ELF-1 (cell line): ENCODE measurements at places on chromosomes 1 and 21.

DNA sequence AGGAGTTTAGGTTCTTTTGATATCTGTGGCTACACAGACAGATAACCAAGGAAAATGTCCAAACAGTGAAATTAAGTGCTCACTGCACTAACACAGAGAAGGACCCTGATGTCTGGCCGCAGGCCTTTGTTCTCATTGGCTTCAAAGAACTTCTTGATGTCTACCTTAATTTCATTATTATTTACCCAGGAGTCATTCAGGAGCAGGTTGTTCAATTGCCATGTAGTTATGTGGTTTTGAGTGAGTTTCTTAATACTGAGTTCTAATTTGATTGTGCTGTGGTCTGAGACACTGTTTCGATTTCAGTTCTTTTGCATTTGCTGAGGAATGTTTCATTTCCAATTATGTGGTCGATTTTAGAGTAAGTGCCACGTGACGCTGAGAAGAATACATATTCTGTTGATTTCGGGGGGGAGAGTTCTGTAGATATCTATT, 15.2 kb upstream of the LGALS8 start:
- DNase-seq = no peak

- no peak for DNase-seq
Observed at GRCh38 chr1:100423832-100424337, 71.6 kb downstream of the CDC14A start.

- no peak for DNase-seq
Observed at GRCh38 chr21:34909492-34910292, 139.4 kb downstream of the RUNX1 start.

DNA sequence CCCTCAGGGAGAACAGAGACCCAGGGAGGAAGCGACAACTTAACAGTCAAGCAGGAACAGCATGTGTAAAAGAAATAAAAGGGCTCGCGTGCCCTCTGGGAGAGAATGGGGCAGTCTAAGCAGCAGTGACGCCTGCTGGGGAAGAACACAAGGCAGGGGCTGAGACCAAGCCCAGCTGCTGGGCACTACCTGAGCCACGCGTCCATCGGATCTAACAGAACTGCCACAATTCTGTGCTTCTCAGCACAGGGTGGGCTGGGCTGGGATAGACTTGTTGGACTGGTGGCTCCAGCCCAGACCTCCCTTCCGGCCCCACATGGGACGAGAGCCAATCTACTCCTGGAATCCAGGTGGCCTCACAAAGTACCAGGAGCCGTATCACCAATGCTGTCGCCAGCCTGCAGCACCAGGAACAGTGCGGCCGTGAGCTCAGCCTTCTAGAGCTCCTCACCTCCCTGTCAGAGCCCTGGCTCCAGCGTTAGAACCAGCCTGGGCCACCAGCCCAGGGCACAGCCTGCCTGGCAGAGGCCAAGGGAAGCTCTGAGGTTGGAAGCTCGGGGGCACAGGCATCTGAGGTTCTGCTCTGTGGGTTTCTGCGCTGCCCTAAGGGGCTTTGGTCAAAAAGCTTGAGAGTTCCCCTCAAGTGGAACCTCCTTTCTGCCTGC, 7.4 kb downstream of the LRRC47 start:
- no peak for DNase-seq

- no peak for DNase-seq
Observed at GRCh38 chr1:202728951-202729350, 18.7 kb upstream of the SYT2 start.

DNA sequence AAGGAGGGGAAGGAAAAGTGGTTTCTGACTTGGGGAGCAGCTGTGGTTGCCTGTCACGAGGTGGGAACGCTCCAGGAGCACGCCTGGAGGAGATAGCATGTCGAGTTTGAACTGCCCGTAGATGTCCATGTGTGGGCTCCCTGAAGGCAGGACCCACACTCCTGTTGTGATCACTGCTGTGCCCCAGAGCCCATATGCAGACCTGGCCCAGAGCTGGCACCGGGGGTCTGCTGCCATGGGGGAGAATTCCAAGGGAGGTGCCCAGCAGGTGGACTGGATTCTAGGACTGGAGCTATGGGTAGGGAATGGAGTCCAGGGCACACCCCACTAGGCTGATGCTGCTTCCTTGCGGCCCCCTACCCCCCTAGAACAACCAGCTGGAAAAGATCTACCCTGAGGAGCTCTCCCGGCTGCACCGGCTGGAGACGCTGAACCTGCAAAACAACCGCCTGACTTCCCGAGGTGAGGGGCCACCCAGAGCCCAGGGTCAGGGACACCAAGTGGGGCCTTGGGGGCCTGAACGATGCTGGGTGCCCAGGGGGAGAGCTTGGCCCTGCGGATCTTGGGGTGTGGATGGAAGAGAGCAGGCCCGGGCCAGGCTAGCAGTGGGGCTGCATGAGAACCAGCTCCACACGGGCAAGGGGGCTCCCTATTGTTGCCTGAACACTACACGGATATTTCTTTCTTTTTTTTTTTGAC, 9.3 kb downstream of the PODN start:
- no peak for DNase-seq

DNA sequence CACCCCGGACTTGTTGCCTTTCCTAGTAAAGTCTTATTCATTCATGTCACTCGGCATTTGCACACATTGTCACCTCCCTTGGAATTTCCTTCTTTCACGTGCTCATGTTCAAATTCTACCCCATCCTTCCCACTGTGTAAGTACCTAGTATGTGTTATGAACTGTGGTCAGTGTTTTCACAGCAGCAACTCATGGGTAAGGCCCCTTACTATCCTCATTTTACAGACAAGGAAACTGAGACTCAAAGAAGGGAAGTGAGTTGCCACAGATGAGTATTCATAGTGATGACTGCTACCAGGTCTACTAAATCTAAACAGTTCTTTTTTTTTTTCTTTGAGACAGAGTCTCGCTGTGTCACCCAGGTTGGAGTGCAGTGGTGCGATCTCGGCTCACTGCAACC, 10.5 kb downstream of the CITED4 start:
- no peak for DNase-seq

DNA sequence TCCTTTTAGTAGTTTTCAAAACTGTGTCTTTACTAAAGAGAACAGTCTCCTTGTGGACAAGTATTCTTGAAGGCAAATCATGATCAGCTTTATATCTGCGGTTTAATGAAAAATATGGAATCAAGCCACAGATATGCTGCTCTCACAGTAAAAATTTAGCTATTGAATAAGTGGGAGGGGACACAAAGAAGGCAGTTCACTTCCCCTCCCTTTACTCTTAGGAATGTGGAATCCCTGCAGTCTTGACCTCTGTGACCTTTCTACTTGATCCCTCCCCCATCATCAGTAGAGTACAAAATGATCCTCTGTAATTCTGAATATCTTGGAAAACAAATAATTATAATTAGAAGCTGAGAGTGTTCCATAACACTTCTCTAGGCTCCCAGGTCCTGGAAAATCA, 136.7 kb upstream of the HOOK1 start:
- no peak for DNase-seq

- DNase-seq = peak; percentile 69
Observed at GRCh38 chr1:92484472-92485380, 2.0 kb downstream of the GFI1 start.

GRCh38 chr1:39653546-39654031, 14.1 kb upstream of the HEYL start:
- peak; percentile 75 for DNase-seq

DNA sequence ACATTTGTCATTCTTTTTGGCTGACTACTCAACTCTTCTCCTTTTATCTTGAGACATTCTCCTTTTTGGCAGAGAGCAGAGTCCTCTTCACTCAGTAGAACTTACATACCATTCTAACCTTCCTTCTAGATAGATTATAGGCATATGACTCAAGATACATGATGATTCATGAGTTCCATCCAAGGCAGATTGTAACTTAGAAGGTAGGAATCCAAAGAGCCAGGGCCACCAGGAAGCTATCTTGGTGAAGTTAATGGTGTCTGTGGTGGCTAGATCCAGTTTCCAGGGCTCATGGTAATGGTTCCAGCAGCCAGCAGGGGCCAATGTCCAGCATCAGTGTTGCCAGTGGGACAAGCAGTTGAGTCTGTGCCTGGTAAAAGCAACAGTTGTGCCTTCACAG, 76.1 kb upstream of the KIAA0040 start:
- no peak for DNase-seq

DNA sequence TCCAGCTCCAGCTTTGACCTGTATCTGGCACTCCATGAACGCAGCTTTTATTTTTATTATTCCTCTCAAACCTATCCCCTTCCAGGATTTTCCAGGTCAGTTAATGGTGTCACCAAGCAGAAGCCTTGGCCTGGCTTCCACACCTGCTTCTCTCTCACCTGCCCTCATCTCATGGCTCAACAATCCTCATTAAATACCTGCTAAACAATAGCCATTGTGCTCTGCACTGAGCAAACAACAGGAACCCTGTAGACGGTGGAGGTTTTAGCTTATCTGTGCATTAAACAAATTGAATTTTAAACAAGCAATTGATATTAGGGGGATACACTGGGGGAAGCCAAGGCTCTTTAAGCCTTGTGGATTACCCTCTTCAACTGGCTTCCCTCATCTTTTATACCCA, 15.3 kb downstream of the PYCR2 start:
- DNase-seq = no peak

DNA sequence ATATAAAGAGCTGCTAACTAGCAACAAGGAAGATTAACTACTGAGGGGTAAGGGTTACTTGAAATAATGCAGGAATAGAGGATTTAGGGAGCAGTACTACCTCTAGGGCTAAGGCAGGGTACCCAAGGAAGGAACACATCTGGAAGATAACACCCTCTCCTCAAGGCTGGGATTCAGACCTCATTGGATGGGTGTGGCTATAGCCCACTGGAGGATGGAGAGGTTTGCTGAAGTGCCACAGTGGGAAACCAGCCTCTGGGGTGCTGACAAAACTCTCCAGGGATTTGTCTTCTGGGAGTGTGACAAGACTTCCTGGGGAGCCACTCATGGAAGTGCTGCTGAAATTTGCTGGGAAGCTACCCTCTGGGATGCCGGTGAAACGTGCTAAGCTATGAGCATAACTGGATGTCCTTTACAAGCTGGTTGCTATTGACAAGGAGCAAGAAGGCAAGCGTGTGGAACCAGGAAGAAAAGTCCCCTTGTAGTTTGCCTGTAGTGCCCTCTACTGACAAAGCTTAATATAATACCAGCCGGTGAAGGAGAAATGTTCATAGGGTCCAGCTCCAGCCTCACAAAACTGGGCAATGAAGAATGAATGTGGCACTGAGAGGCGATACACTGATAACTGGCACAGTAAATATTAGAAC, 122.8 kb upstream of the USP24 start:
- peak; percentile 60 for DNase-seq

GRCh38 chr1:99566290-99567021, 79.5 kb upstream of the PALMD start:
- no peak for DNase-seq

GRCh38 chr1:159007726-159008125, 2.0 kb upstream of the IFI16 start:
- DNase-seq = no peak

DNA sequence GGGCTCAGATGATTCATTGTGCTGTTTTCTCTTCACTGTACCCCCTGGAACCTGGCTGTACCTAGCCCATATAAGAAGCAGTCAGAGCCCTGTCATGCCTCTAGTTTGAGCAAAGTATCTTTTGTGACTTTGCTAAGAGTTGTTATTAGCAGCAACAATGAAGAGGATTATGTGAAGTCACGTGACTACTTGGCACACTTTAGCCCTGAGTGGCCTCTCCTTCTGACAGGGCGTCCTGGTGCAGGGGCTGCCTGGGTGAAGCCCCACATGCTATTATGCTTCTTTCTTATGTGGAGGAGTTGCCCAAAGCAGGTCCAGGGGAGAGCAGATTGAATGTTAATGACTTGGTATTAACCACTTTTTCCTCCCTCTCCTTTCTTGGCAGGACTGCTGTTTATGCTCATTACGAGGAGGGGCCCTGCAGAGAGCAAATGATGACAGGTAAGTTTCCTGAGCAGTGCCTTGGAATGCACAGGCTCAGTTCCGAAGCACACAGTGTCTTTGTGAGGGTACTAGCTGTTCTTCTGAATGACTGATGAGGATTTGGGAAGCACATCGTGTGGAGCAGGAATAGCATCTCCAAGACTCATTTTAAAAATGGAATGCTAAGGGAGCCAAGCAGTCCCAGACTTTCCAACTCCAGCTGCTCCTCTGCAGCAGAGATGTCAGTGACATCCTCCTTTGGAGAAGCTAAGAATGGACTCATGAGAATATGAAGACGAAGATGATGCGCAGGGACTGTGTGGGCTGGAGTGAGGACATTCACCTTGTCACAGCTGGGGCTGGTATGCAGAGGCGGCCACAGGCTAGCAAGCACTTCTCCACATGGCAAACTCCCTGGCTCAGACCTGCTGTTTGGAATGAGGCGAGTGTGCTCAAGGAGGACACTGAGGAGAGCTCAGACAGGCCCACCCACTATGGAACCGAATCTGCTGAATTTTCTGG, 15.2 kb upstream of the ST3GAL3 start:
- DNase-seq = no peak

GRCh38 chr1:219744652-219745469, 132.0 kb upstream of the ZC3H11B start:
- no peak for DNase-seq

DNA sequence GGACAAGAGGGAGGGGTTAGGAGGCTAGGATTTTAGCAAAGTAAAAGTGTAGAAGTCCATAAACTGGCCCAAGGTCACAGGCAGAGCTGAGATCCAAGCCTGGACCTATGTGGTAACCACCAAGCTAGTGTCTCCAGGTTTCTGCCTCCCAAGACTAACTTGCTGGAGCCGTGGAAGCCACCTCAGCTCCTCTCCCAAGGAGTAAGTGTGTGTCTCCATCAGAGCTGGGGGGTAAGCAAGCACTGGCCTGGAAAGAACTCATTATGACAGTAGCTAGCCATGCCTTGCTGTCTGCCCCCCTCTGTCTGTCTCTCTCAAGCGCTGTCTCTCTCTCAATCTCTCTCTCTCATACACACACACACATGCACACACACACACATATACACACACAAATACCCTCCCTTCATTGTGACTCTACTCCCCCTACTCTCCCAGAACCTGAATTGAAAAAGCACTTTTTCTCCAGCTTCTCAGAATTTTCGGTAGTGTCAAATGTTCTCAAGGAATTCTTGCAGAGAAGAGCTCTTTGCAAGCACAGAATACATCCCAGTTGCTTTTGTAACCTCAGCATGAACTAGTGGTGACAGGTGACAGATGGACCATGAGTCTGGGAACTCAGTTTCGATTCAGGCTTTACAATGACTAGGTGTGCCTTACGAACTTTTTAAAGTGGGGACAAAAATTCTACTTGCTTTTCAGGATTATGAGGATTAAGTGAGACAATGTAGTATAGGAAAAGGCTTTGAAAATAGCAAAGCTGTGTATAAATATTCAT, 238.0 kb upstream of the FGGY start:
- no peak for DNase-seq
